T-helper 1 cell (primary cell): ENCODE measurements at places on chromosomes 5 and 9.

DNA sequence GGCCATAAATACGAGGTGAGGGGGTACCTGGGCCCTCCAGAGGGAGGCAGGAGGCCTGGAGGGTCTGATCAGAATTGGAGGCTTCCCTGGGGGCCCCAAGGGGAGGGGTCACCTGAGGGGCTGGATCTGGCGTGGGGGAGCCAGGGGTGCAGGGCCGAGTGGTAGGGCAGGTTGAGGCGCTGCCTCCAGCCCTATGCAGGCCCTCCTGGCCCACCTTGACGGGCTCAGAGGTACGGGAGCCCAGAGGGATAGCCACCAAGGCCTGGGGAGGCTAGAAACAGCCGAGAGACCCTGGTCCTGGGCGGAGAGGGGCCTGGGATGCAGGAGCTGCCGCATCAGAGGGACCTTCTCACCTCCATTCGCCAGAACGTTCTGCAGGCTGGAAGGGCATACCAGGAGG lies 24.3 kb downstream of the LHX3 start:
- no peak for DNase-seq

DNA sequence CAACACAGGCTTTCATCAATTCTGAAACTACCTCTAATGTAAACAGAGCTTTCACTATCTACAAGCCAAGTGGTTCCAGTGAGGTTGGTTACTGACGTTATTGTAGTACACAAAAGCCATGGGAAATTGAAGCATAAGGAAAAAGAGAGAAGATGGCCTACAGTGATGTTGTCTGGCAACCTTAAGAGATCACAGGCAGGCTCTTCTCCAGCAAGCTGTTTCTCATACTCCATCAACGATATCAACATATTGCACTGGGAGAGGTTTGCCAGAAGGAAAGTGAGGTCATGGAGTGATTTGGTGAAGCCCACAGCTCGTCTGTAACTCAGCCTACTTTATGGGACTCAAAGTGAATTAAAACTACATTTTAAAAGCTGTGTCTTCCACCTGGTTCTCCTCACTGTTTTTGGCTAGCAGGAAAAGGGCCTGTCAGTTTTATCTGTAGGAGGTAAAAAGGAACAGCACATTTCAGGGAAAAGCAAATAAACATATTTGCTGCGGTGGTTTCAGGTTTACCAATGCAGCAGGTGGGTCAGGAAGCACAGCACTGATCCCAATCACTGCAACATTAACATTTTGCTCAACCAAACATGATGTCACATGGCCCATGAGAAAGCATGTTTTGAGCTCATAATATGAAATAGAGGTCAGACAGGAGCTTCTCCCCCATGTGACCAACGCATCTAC lies 72.9 kb downstream of the ARSB start:
- DNase-seq: no peak

- DNase-seq: no peak
Measured at GRCh38 chr5:111223101-111223786, 940 bp upstream of the CAMK4 start.

DNA sequence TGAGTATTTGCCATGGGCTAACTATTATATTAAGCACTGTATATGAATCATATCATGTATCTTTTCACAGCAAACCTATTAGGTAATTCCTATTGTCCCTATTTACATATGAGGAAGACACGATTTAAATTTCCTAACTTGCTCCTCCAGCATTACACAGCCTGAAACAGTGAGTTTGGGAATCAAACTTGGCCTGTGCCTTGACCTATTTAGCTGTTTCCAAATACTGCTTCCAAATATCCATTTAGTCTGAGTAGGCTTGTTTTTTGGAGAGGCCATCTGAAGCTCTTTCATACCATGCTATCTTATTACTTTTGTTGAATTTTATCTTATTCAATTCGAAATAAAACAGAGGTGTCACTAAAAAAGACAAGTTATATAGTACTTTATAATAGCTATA lies 447.3 kb upstream of the MPDZ start:
- no peak for DNase-seq

GRCh38 chr5:125868036-125868435 lies 555.2 kb upstream of the GRAMD2B start:
- DNase-seq: no peak

DNA sequence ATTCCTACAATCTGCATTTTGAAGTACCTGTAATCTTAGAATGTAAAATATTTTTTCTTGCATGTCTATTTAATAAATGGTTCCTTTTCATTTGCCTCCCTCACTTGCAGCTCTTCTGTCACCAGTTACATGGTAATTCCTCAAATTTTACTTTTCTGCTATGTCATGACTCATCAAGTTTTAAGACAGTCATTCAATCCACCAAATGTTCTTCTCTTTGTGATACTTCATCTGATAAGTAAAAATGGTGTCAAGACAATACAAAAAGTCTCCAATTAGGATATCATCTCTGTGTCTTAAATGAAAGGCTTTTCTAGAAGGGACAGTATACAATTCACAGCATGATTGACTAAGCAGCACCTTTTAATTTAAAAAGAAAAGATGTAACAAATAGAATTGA lies 104.9 kb upstream of the FTMT start:
- DNase-seq: no peak
